ENCODE measurements at places on chromosomes 1 and 21.
A peak's percentile ranks its signal among the peaks of the same experiment; 100 is the strongest.

GRCh38 chr1:228723287-228723686 lies 12.0 kb upstream of the RHOU start:
- no peak for DNase-seq

DNA sequence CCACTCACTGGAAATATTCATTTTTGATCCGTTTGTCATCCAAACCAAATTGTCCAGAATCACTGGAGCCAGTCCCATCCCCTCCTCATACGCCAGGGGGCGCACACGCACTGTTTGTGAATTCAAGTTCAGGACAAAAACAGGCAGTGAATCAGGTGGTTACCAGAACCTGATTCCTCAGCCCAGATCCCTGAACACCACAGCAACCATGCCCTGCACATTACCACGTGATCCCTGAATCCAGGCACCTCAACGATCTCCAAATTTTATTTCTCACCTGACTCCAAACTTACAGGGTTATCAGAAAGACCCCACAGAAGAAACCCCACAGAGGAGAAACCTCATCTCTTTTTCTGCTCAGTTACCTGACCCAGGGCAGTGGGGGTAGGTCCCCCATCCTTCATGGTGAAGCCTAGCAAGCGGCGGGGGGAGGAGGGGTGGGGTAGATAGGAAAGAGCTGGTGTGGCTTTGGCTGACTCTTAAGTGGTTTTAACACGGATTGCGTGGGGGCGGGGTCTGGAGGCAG lies 1.4 kb upstream of the PTPRF start:
- peak; percentile 78 for DNase-seq

DNA sequence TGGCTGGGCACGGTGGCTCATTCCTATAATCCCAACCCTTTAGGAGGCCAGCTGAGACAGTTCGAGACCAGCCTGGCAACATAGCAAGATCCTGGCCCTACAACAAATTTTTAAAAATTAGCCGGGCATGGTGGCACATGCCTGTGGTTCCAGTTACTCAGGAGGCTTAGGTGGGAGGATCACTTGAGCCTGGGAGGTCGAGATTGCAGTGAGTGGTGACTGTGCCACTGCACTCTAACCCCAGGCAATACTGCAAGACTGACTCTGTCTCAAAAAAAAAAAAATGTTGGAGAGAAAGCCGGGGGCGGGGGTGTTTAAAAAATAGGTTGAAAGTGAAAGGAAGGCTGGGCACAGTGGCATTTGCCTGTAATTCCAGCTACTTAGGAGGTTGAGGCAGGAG lies 16.5 kb downstream of the CLDN19 start:
- no peak for DNase-seq

GRCh38 chr1:86224651-86225310 lies 68.2 kb upstream of the COL24A1 start:
- no peak for DNase-seq

- peak; percentile 21 for DNase-seq
These were observed 2.8 kb downstream of the ANKRD34A start for GRCh38 chr1:145961425-145962156.

DNA sequence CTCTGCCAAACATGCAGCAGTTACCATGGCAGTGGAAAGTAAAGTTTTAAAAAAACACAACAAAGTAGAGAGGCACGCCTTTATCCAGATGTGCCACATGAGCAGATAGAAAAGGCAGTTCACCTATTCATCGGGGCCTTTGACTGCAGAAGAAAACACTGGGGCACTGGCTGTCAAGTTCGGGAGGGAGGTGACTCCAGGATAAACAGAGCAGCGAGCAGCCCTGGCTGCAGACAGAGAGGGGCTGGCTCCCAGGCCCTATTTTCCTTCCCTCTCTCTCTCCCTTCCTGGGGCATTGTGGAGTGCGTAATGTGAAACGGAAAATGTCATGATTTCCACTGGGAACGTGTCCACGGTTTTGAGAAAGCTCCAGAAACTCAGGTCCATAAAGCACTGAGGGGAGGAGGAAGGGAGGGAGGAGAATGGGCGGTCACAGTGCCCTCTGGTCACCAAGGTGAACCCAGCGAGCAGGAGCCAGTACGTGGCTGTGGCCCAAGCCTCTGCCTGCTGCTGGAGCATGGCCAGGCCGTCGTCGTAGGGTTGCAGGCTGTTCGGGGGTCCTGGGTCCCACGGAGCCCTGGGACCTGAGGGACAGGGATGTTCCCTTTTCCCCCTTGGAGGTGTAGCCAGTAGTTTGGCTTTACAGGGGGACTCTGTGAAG lies 114.7 kb upstream of the IRF2BP2 start:
- no peak for DNase-seq

DNA sequence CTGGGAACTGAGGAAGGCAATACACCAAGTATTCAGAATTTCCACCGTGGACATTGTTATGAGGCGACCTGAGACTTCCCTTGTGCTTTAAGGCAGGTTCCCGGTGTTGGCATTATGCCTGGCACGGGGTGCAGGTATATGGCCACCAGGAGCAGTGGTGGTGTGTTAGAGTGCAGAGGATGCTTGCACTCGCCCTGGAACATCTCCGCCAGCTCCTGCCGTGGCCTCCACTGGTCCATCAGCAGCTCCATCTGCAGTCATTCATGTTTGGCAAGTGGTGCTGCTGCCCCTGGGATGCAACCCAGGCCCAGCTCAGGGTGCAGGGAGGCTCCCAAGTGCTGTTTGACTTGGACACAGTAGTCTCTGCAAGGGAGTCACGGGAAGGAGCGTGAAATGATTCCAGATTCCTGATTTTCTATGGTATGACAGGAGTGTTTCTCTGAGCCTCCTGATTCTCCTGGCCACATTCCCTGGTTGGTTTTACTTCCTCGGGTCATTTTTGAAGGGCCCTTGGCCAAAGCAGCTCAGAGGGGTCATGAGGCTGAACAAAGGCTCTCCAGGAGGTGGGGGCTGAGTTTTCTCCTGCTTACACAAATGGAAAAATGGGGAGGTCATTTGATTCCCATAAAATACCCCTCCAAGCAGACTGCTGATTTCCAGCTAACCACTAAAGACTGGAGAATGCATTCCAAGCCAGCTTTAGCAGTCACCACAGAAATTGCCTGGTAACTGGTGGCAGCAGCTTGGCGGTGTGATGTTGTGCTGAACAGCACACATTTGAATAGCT lies 60.4 kb upstream of the PSEN2 start:
- DNase-seq: no peak

- no peak for DNase-seq
These were observed 335.6 kb downstream of the LRRIQ3 start for GRCh38 chr1:73862355-73862754.

DNA sequence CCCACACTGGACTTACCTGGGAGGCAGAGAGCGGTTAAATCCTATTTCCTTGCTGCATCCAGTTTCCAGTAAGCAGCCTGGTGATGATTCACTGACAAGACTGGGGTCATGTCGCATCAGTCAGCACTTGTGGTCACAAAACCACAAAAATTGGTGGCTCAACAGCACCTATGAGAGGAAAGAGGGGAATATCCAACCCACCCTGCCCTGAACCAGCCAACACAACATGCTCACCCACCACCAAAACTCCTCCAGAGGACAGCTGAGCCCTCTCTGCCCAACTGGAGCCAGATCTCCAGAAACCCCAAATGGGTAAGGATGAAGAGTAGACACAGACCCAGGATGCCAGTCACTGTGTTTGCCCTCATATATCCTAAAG lies 64.0 kb downstream of the CD46 start:
- DNase-seq: peak; percentile 45

DNA sequence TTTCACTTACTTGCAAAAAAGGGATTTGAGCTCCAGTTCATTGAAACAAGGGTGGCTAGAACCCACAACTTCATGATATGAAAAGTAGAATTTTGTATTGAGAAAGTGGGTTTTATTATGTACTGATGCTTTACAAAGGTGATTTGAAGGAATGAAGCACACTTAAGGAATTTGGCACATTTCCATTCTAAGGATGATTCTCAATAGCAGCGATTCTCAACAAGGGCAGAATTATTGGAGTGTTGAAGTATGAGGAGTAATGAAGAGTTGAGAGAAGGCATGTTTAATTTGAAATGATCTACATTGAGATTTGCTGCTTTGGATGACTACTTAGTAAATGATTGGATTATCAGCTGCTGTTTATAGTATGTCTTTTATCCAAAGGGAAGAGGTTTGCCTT lies 54.7 kb downstream of the FNBP1L start:
- no peak for DNase-seq

DNA sequence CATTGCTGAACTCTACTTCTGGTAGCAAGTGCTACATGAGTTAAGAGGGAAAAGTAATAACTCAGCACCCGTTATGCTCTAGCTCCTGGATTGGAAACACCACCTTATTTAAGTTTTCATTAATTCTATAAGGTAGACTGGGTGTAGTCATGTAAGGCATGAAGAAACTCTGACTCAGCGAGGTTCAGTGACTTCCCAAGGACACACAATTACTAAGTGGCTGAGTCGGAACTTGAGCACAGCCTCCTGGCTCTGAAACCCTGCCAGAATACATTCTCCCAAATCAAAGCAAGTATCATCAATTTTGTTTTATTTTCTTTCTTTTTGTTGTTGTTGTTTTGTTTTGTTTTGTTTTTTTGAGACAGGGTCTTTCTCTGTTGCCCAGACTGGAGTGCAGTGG lies 29.1 kb upstream of the SCCPDH start:
- DNase-seq: no peak

DNA sequence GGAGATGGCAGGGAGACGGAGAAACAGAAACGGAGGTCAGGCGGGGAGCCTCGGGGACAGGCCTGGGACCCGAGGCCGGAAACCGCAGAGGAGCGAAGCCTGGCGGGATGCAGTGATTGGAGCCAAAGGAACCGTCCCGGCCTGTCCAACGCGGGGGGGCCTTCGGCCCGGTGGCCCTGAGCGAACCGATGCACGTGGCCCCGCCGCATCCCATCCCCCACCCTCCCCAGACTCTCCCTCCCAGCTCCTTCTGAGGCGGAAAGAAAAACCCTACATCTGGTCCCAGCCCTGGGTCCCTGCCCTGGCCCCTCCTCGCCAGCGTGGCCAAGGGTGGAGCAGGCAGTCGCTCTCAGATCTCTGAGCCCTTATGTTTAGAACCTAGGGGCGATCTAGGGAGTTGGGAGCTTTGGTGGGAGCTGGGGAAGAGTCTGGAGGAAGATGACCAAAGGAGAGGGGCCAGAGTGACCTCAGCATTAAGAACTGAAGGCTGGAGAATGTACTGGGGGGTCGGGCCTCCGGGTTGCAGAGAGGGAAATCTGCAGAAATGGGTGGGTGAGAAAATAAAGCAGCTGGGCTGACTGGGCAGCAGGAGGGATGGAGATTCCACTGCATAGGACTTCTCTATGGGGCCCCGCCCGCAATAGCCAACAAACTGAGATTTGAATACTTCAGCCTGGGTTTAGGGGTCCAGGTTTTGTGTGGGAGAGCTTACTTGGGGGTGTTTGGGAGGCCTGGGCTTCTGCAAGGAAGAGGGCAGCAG lies 1.5 kb upstream of the CRABP2 start:
- no peak for DNase-seq

DNA sequence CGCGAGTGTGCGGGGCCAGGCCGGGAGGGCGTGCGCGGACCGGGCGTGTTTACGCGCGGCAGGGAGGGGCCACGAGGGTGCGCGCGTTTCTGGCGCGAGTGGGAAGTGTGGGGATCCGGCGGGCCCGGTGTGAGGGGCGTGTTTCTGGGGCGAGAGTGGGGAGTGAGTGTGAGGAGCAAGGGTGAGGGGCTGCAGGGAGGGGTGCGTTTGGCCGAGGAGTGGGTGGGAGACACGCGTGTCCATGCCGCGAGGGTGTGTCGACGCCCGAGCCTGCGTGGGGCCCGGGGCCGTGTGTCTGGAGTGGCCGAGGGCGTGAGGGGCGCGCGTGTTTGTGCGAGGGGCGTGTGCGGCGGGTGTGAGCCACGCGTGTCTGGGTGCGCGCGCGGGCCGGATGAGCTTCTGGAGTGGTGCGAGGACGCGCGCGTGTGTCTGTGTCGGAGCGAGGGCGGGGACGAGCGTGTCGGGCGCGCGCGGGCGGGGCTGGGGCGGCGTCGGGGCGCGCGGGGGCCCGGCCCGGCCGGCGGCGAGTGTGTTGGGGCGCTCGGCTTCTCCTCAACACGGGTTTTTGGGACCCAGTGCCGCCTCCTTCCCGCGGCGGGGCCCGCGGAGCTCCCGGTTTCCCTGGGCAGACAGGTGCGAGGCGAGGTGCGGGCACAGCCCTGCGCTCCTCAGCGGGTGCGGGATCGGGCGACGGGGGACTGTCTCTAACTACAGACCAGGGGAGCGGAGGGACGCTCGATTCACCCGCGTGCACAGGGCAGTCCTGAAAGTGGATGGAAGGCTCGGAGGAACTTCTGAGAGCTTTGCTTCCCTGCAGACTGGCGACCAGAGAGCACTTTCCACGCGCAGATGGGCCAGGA lies 65.8 kb upstream of the VAMP3 start:
- peak; percentile 40 for DNase-seq

DNA sequence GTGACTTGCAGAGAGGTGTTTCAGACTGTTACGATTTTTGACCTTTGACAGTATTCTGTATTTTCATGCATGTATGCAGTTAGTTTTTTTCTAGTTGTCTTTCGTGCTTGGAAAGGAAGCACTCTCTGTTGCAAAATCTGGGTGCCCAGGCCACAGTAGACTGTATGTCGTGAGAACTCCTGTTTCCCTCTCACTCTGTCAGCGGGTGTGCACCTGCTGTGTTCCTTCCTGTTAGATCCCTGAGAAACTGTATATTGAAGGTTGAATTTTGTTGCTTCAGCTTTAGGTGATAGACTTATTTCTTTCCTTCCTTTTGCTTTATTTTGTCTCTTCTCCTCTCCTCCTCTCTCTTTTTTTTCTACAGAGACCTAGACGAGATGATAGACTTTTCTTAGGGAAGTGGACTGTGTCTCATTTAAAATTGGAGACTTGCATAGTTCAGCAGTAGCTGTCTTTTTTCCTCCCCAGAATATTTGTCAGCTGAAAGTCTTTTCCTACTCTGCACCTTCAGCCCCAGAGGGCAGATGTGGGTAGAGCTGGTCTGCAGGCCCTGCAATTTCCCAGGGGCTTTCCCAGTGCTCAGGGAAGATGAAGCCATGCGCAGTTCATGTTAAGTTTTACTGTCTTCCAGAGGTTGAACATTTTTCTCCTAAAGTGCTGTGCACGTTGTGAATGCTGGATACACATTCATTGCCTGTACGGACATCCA lies 1.4 kb downstream of the TRAPPC10 start:
- DNase-seq: peak; percentile 40

GRCh38 chr1:177077734-177078499 lies 86.6 kb downstream of the ASTN1 start:
- no peak for DNase-seq

All from CD4-positive, alpha-beta T cell treated with Interleukin-2 at 100 ng/mL for 4 hours (primary cell).